Anterior cingulate cortex (tissue), 58 donors: ENCODE measurements at places on chromosomes 12 and 14.

- DNase-seq = no peak
Observed at GRCh38 chr12:93009533-93009932, 80.4 kb upstream of the EEA1 start.

DNA sequence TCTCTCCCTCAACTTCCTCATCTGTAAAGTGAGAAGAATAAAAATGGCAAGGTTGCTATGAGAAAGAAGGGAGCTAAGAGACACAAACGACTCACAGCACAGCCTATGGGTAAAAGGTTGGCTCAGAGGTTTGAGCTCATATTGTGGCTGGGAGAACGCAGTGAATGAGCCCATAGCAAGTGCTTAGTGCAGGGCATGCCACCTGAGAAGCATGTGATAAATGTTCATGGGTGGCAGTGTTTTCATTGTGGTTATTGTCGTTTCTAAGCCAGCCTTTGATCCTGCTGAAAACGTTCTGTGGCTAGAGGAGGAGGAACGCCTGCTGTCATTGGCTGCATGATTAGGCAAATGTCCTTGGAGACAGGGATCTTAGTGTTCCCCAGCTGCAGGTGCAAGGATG is 150.4 kb downstream of the KSR2 start:
- no peak for DNase-seq

- DNase-seq = no peak
Observed at GRCh38 chr14:99420711-99421110, 59.9 kb downstream of the SETD3 start.

DNA sequence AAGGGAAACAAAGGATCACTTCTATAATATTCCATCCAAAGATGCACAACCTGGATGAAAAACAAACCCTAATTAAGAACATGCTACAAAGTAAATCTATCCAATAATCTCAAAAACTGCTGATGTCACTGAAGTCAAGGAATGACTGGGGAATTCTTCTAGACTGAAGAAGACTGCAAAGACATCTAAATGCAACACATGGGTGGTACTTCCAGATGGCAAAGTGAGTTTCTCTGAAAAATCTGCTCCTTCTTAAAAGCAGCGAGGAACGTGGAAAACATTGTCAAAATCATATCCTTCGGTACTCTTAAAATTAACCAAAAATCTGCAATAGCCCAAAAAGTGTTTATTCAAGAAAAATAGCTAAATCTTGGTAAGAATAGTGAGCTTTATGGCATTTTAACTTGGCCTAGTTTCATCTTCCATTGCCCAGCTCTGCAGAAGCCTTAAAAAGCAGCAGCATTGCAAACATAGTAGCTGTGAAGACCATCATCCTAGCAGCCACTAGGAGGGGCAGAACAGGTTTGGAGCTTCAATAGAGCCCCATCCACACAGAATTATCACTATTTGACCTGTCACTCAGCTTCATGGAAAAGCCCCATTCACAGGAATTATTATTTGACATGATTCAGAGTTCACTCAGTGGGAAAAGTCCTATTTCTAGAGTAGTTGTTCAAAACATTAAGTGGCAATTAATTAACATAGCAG is 7.4 kb downstream of the CLEC14A start:
- DNase-seq = no peak

DNA sequence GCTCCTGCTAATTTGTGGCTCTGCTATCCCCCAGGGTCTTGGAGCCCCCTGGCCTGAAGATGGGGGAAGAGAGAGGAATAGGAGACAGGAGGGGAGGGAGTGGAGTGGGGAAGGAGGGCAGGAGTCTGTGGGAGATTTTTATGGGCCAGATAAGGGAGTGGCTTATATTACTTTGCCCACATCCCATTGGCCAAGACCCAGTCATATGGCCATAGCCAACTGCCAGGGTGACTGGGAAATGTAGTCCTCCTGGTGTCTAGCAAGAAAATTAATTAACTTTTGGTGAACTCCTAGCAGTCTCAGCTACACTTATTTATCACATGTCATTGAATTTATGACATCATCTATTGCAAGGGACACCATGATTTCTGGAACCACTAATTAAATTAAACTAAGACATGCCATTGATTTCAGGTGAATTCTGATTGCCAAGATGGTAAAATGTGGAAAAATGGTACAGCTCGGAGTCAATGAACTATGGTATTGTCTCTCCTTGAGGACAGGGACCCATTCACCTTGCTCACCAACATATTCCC is 50.3 kb downstream of the ESRRB start:
- no peak for DNase-seq

- DNase-seq = no peak
Observed at GRCh38 chr12:46887870-46888269, 62.1 kb upstream of the SLC38A4 start.

DNA sequence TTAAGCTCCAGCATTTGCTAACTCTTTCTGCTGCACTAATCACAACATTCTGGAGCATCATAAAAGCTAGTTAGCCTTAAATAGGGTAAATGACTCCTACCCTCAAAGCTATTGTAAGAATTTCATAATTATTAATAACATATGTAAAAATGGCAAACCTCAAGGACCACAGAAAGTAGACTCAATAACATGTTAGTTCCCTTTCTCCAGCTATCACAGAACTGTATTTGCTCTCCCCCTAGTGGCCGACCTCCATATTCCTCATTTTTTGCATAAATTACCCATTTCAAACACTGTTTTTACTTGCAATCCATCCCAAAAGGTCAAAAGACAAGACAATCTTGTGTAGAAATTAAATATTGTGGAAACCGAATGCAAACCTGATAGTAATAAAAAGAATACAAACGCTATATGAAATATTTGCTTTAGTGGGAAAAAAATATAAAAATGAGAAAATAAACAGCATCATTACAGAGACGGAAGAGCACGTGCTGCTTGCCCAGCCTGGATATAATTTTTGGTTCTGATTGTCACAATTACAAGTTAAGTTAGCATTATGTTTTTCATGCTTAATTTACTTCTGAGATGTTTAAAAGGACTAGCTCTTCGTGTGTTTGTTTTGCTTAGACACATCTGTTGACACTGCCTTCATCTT is 97.9 kb downstream of the RERGL start:
- DNase-seq = no peak

GRCh38 chr14:50947446-50947845 is 3.2 kb upstream of the PYGL start:
- DNase-seq = no peak

DNA sequence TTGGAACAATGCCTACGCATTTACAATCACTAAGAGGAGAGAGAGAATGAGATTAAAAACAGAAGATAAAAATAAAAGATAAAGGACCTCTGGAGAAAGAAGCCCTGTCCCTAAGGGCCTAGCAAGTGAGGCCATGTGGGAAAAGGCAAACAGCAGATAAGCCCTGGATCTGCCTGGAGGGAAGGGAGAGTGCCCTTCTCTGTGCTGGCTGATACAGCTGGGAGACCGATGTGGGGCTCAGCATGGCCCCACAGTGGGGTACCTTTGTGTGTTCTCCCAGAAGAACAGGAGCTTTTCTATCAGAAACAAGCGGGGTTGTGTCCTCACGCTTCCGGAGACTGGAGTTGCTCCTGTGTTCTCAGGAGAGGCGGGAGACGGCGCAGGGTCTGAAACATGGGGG is 59.9 kb downstream of the TMCC3 start:
- DNase-seq = no peak

DNA sequence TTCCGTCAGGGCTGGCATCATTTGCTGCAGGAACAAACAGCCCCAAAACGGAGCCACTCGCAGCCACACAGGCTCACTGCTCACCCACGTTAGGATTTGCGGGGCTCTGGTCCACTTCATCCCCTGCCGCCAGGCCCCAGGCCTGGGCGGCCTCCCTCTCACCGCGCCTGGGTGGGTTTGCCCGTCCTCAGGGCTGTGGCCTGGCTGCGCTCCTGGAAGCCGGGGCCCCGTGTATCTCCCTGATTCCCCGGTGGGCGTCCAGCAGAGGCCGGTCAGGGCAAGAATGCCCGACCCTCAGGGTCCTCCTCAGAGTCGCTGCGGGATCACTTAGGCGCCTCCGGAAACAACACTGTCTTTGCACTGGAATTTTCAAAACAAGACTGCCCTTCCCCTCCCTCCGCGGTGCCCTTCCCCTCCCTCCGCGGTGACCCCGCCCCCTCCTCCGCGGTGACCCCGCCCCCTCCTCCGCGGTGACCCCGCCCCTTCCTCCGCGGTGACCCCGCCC is 15.7 kb upstream of the FBRSL1 start:
- no peak for DNase-seq

GRCh38 chr14:100612986-100613385 is 25.8 kb upstream of the BEGAIN start:
- no peak for DNase-seq

DNA sequence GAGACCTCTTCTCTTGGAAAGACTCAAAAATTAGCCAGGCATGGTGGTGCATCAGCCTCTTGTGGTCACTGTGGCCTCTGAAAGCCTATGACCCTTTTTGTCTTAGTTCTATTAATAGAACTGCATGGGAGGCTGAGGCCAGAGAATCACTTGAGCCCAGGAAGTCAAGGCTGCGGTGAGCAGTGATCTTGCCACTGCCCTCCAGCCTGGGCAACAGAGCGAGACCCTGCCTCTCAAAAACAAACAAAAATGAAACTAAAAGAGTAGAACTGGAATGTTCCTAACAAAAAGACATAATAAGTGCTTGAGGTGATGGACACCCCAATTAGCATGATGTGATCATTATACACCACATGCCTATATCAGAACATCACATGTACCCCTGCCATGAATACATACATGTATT is 197.0 kb upstream of the EEA1 start:
- no peak for DNase-seq

DNA sequence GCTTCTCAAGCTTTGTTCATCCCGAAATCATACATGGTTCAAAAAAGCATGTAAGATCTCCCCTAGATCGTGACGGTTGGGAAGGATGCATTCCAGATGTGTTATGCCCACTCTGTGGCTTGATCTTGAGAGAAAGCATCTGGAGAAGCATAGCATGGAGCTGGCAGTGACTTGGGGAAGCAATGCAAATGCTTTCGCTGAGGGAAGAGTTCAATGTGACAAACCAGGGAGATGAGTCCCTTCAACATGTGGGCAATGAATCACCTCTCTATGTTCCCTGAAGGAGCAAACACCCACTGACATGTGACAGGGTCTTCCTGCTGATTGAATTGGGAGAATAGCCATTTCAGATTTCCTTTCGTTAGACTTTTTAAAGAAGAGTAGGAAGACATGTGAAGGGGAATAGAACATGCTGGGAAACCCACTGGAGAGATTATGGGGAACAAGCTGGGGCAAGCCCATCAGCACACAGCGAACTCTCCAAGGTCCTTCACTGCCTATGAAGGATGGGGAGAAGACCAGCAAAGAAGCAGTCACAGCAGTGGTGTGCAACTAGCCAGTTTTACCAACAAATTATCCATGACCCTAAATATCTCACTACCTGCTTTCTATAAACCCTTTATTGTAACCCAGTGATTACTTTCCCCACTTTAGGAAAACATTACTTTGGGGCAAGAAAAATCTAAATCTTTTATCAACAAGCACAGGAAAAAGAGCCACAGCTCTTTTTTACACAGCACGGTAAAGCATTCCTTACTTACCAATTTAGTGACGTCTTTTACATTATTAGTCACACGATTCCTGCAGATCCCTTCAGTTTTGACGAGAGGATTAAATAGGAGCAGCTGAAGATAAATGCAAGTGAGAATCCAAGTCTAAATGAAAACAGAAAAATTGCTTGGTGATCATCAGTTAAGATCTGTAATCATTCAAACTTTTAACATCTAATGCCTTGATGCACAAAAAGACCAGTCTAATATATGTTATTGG is 35.0 kb downstream of the KITLG start:
- no peak for DNase-seq

DNA sequence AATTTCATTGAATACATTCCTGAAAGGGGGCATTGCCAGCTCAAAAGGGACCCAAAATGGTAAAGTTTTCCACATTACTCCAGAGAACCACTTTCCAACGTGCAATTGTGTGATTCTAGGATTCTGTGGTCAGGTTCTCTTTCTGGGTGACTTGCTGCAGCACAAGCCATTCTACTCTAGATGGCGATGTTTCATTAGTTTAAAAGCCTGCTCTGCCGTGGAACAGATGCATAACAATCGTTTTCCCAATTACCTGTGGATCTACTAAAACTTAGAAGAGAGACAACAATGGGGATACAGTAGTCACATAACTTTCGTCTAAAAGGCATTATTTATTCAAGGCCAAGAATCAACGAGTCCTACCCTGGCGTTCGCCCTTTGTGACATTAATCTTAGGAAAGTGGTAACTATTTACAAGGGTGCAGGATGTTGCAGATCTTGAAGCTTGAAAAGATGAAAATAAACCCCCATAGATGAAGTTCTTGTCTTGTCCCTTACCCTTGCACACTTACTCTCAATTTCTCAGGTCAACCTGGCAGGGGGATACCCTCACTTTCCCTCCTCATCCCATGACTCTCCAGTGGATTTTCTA is 400.9 kb downstream of the SNAPC1 start:
- DNase-seq = no peak

- no peak for DNase-seq
Observed at GRCh38 chr12:113827539-113828114, 138.5 kb downstream of the RBM19 start.

DNA sequence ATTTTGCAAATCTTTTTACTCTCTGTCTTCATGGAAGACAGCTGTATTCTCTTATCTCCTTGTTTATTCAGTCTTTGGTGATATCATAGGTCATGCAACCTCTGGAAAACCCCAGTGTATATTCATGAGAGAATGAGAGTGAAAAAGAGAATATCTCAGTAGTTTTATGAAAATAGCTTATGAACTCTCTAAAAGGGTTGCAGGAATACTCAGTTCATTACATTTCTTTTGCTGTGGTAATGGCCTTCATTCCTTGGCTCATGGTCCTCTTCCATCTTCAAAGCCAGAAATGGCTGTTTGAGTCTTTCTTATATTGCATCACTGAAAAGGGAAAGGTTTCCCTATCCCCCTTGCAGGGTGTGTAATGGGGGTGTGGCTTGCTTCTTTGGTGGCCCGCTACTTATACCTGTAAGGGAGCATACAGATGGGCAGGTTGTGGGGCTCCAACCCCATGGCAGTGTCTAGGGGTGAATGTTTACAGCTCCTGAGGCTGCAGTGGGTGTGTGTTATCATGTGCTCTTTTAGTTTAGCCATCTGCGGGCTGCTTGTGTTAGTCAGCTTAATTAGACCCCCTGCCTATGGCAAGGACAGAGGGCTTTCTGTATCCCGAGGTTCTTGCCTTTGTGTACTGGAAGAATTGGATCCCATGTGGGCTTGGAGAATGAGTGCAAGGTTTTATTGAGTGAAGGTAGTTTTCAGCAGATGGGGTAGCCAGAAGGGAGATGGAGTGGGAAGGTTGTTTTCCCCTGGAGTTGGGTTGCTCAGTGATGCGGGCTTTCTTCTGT is 150.2 kb downstream of the CCDC91 start:
- DNase-seq = no peak

- no peak for DNase-seq
Observed at GRCh38 chr14:61203081-61203753, 77.9 kb downstream of the TMEM30B start.

GRCh38 chr12:89919241-89919906 is 210.7 kb upstream of the ATP2B1 start:
- no peak for DNase-seq

GRCh38 chr12:69540987-69541386 is 44.3 kb upstream of the CCT2 start:
- no peak for DNase-seq

- no peak for DNase-seq
Observed at GRCh38 chr14:100592461-100592891, 5.3 kb upstream of the BEGAIN start.

GRCh38 chr12:117063162-117063911 is 35.9 kb downstream of the TESC start:
- peak; percentile 57 for DNase-seq

- no peak for DNase-seq
Observed at GRCh38 chr12:131230340-131231031, 276.8 kb downstream of the ADGRD1 start.
